ENCODE measurements at places on chromosomes 13 and 19.

DNA sequence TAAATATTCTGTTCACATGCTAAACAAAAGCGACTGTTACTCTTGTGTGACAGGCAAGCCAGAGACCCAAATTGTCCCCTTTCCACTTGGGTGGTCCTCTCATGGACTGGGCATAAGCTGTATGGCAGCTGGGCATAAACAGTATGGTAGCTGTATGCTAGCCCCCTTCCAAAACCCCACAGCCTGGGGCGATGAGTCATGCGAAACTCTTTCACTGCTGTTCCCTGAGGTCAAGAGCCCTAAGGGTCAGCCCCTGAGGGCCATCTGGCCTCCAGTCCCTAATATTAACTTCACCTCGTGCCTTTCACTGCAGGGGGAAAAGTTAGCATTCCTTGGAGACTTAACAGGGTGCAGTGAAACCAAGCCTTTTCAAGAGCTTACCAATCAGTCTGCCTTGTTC is 45.6 kb upstream of the ZNF562 start:
- no peak for DNase-seq

GRCh38 chr13:21061029-21061763 is at the start of gene LATS2:
LATS2 (minus strand) TSS chr13:21061586; CDS start chr13:21046026, 15,560 bp downstream.
- DNase-seq = peak; percentile 26

GRCh38 chr19:33727331-33727998 is 69.2 kb upstream of the KCTD15 start:
- DNase-seq = no peak

GRCh38 chr13:101127741-101128353 is 288.5 kb downstream of the NALCN start:
- DNase-seq = no peak

- DNase-seq = no peak
Measured at GRCh38 chr19:35708391-35708790, 4.0 kb downstream of the ZBTB32 start.
